Naive thymus-derived CD8-positive, alpha-beta T cell (primary cell): ENCODE measurements at places on chromosomes 11 and 22.

- DNase-seq: no peak
Observed at GRCh38 chr22:48432781-48433518, 1394.7 kb downstream of the BRD1 start.

DNA sequence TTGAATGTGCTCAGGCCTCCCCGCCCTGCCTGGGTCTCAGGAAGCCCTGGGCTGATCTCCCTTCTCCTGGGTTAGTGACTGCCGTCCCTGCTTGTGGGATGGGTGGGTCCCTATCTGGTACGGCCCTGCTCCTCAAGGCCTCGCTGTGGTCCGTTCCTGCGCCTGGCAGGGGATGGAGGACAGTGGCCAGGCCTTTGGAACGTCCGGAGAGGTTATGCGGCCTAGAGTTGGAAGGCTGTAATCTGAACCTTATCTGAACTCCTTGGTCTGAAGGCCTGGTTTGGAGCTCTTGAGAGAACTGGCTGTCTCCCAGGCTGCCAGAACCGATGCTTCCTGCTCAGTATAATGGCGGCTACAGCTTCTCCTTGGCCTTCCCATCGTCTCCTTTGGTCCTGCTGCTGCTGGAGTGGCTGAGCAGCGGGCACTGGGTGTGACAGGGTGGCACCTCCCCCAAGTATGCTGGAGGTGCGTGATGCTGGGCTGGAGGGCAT lies 72.8 kb downstream of the FLI1 start:
- DNase-seq: no peak

DNA sequence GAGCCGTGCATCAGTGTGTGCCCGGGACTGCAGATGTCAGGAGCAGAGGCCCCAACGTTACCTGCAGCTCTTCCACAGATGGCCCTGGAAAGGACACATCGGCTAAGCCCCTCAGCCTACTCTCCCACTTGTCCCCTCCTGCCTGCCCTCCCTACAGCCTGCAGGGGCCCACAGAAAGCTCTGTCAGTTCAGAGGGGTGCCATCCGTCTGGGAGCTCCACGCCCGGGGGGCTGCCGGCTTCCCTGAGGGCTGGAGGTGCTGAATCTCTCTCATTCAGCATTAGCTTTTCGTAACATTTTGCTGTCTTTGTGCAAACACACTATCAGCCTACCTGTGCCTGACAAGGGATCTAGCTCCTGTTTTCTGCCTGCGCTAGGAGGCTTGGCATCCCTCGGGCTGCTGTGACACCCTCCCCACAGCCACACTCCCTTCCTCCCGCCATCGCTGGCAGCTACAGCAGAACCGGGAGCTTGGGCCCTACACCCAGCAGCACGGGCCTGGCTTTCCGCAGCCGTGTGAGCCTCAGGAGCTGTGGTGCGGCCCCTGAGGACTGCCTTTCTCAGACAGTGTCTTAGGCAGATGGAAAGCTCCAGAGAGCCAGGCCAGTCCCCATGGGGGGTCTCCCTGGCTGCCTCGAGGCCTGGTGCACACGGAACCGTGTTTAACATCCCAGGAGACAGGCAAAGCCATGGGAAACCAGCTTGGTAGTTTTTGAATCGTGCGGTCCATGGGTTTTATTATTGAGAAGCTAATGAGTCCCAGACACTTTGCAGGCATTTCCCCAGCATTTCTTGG lies 198.3 kb upstream of the B3GAT1 start:
- no peak for DNase-seq

- DNase-seq: no peak
Observed at GRCh38 chr22:17074648-17075002, 10.2 kb upstream of the IL17RA start.

DNA sequence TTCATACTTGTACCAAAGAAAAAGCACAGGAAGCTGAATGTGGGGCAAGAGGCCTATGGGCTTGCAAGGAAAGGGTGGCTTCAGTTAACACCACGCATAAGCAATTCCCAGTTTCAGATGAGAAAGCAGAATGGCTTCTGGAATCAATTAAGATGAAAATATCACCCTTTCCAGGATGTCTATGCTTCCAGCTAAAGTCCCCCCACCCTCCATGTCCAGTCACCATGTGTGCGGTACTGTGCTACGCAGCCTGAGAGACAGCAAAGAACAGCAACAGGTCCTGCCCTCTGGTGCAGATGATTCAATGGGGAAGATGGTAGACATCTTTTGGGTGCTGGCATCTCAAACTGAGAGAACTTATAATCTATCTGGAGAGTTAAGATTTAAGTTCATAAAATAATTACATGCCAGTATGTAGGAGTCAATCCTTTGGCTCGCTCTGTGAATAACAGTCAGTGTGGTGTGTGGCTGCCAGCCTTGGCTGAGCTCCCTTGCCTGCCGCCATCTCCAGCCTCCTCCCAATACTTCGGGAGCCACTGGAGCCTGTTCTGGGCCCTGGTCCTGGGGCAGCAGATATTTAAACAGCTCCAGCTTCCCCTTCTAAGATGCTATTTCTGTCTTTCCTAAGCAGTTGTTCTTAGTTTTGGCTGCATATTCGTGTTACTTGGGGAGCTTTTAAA lies 44.5 kb downstream of the ME3 start:
- DNase-seq: no peak

- DNase-seq: no peak
Observed at GRCh38 chr11:87597725-87598124, 560.0 kb downstream of the TMEM135 start.

DNA sequence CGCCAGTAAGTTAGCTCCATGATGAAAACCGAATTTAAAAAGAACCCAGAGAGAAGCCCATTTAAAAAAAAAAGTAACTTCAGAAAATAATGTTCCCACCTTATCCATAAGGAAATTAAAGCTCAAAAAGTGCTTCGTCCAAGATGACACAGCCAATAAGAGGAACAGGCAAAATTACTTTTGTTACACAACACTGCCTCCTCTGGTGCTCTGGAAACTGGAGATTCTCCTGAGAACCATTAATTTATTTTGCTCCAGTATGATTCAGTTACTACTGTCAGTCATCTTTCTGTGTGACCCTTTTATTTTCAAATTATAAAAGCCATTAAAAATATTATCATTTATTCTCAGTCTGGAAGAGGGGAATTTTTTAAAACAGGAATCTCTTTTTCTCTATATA lies 2.0 kb downstream of the IFT27 start:
- DNase-seq: peak; percentile 9

- DNase-seq: no peak
Observed at GRCh38 chr11:72224564-72225410, at the start of gene INPPL1. Gene INPPL1 (plus strand): TSS chr11:72224767. CDS start chr11:72224985, 218 bp downstream.

GRCh38 chr11:117663414-117663813 lies 133.6 kb downstream of the DSCAML1 start:
- DNase-seq: no peak

DNA sequence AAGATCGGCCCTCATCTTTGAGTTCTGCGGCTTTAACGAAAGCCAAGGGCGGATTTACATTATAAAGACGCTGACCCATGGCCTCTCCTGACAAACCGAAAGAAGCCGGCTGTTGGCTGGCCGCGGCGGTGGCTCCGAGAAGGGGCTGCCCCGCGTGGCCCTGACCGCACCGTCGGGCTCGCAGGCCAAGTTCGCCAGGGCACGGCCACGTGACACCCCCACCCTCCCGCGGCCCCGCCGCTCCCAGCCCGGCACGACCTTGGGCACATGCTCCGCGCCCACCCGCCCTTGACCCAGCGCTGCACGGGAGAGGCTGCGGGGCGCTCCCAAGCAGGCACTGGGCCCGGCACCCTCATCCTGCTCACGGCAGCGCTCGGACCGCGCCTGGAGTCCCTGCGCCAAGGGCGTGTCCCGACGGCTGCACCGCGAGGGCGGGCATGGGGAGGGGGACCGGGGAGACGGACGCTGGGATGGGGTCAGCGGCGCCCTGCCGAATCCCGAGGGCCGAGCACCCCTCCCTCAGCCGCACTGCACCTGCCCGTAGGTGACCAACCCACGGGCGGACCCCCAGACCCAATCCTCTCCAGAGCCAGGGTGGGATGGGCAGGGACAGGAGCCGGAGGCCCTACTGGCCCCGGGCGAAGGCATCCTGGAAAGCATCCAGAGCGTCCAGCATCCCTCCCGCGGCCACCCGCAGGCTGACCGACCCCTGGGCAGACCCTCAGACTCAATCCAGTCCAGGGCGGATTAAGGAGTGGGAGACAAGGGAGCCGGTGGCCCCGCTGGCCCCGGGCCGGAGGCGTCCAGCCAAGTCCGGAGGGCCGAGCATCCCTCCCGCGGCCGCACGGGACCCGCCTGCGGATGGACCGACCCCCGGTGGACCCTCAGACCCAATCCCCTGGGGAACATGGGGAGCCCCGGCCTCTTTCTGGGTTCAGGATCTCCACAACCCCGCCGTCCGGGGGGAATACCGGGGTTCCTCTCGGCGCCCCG lies 759 bp downstream of the CPT1A start:
- peak; percentile 30 for DNase-seq

- no peak for DNase-seq
Observed at GRCh38 chr11:88313441-88313840, 24.1 kb downstream of the CTSC start.

DNA sequence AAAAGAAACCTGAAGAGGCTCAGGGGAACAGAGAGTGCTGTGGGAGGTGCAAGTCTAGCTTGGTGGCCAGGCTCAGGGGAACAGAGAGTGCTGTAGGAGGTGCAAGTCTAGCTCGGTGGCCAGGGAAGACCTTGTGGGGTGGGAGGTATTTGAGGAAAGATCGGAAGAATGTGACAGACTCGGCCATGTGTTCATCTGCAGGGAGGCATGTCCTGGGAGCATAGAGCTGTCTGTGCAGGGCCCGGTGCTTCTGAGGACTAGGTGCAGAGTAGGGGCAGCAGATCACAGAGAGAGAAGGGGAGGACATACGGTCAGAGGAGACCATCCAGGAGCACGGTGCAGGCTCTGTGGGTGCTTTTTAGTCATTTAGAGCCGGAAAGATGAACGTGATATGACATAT lies 10.8 kb downstream of the IFITM10 start:
- no peak for DNase-seq

DNA sequence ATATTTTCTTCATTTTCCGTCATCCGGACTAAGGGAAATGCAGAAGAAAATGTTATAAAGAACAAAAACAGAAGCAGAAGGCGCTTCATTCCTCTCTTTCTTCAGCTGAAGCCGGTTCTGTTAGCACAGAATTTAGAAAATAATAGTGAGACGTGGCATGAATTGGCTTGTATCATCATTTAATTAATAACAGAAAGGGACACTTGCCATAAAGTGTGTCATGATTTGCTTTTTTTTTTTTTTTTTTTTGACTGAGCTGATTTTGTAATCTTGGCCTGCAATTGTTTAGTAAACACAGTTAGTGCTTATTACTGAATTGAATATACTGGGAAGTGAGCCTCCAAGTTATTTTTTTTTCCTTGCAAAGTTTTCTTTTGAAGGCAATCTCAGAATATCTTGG lies at the start of gene MMP27:
TSS of gene MMP27 (minus strand) at position 144 of the 400 bp plus-strand sequence. CDS start at position 89, 55 bp downstream.
- no peak for DNase-seq

DNA sequence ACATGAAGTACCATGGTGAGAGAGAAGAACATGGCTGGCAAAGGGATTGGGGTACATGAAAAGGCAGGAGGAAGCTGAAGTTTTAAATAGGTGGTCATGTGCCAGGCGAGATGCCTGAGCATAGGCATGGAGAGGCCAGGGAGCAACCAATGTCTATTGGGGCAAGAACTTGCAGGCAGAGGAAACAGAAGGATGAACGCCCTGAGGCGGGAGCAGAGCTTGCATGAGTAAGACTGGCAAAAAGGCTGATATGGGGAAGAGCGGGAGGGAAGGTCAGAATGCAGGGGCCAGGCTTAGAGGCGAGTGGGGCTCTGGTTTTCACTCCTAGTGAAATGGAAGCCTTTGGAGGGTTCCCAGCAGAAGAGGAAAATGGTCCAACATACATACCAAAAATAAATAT lies 52.5 kb upstream of the VSTM5 start:
- no peak for DNase-seq

DNA sequence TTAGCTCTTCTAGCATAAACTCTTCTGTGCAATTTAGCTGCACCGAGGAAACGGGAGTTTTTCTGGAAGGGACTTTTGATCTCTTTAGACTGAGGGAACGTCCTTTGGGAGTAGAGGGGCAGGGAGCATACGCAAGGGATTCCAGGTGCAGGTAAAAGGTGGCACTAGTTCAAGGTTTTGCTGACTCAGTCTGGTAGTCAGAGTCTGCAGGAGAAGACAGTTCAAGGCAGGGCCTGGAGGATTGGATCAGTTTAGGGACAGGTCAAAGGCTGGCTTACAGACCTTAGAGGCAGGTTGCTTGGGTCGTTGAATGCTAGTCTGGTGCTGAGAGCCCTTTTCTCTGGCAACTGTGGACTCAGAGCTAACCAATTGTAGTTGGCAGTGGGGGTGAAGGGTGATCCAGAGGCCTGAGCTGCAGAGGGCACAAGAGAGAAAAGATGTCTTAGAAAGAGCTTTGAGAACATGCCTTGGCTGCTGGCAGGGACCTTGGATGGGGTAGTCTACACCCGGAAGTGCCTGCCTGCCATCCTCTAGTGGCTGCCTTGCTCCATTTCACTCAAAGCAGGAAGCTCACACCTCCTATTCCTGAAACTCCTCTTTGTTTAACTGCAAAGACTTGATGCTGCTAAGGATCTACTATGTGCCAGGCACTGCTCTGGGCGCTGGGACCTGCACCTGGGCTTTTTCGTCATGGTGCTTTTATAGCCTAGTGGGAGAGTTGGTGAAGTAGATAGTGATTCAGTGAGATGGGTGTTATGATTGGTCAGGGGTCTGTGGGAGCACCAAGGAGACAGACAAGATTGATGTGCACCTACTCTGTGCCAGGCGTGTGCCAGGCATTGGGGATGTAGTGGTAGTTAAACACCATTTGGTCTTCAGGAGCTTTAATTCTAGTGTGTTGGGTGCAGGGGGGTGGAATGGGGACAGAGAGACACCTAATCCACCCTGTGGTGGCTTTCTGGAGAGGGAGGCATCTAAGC lies 17.1 kb downstream of the MIAT start:
- DNase-seq: no peak

DNA sequence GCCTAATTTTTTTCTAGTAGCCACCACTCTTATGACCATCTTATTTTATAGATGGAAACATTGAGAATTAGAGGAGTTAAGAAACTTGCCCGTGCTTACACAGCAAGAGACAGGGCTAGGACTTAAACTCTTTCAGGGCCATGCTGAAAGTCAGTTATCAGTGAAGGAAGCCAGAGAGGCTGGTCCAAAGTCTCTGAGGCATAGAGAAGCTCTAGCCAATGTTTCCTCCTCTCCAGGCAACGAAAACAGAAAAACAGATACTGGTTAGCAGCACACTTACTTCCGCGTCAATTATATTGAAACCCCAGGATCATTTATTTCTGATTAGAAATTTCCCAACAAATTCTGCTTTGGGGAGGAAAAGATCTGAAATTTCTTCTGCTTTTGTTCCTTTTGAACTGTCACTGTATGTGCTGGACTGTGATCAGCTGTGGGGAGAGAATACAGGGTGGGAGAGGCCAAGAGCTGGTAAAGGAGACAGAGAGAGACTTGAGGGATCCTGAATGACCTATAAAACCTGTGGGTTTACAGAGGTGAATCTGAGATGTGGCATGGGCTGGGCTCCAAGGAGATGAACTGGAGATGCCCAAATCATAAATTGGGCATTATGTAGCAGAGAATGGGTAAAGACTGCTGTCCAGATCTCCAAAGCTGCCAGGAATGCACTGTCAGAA lies 37.5 kb upstream of the CAPRIN1 start:
- no peak for DNase-seq

GRCh38 chr11:109423466-109424190 lies 1.6 kb downstream of the C11orf87 start:
- DNase-seq: no peak
